ENCODE measurements at places on chromosomes 5 and 9. TPM values are rescaled to one million over a fixed set of nuclear protein-coding genes. Genes with fewer than 3 reads are reported as not detected.

The CDKN2B-AS1 gene
- total RNA-seq = 0.58 TPM

The NR4A3 gene
- total RNA-seq = 12.8 TPM

The PCSK1 gene
- total RNA-seq = 1.8 TPM

The CFAP90 gene
- not detected for total RNA-seq

The KCTD16 gene
- total RNA-seq = 3.3 TPM

The GDNF gene
- not detected for total RNA-seq

The ZBED3 gene
- 11.3 TPM for total RNA-seq

- no peak overlapping the region for H3K4me3 ChIP-seq
- H3K36me3 ChIP-seq = no peaks in the 10 kb centered on the region
- DNase-seq = no peak
Observed at GRCh38 chr5:155154973-155155372, 141.4 kb downstream of the KIF4B start.

DNA sequence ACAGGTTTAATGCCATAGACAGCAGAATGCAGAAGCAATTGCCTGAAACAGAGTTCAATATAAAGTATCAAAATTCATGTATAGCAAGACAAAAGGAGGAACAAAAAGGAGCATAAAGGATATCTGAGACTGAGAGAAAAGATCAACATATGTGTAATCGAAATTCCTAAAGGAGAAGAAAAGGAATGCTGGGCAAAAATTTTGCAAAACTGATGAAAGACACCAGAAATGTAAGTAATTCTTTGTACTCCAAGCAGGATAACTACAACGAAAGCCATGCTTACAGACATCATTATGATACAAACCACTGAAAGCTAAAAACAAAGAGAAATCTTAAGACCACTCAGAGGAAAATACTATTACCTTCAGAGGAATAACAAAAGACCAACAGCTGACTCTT, 72.8 kb upstream of the MTAP start:
- no peaks in the 10 kb centered on the region for H3K4me1 ChIP-seq
- H3K4me3 ChIP-seq = no peak overlapping the region
- H3K27ac ChIP-seq = no peak overlapping the region
- no peaks in the 10 kb centered on the region for H3K36me3 ChIP-seq
- no peaks in the 10 kb centered on the region for H3K27me3 ChIP-seq
- DNase-seq = no peak

GRCh38 chr5:127980843-127981242, 102.7 kb upstream of the SLC12A2 start:
- H3K4me3 ChIP-seq = no peak overlapping the region
- H3K36me3 ChIP-seq = peaks cover 2% of the 10 kb centered on the region
- DNase-seq = no peak
- H3K27ac ChIP-seq = no peak overlapping the region
- H3K27me3 ChIP-seq = no peaks in the 10 kb centered on the region

GRCh38 chr5:33801292-33801691, 90.5 kb downstream of the ADAMTS12 start:
- H3K4me3 ChIP-seq = no peak overlapping the region
- no peaks in the 10 kb centered on the region for H3K4me1 ChIP-seq
- H3K27me3 ChIP-seq = no peaks in the 10 kb centered on the region
- H3K36me3 ChIP-seq = no peaks in the 10 kb centered on the region
- H3K27ac ChIP-seq = no peak overlapping the region

DNA sequence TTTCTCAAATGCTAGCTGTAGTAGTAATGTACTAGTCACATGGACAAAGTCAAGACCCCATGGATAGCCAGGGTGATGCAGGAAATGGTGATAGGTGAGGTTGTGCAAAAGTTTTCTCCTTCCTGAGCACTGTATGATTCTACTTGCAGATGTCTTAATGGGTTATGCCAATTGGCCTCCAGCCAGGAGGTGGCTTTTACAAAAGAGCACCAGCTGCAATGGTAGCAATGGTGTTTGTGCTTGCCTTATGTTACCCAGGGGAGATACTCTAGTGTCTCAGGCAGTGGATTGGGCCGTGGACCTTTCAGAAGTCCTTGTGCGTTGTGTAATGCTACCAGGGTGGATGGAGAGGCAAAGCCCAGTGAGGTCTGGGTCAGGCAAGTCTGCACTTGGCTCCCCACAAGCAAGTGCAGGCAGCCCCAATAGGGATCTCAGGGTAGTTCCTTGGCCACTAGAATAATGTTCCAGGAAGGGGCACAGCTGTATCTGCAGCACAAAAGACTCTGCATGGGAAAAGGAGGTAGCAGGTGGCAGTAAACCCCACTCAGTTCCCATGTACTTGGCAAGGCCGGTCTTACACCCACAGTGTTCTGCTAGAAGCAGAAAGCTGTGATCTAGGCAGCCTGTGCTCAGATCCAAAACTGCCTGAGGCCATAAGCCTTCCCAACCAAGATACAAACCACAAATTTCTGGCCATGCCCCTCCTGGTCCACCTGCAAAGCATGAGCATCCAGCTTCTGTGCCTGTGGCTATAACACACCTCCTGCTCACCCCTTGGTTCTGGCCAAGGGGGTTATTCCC, 46.4 kb upstream of the EDIL3 start:
- no peak for DNase-seq
- no peaks in the 10 kb centered on the region for H3K4me1 ChIP-seq
- H3K27me3 ChIP-seq = no peaks in the 10 kb centered on the region
- no peak overlapping the region for H3K4me3 ChIP-seq
- no peak overlapping the region for H3K27ac ChIP-seq

- H3K27me3 ChIP-seq = no peaks in the 10 kb centered on the region
- no peaks in the 10 kb centered on the region for H3K36me3 ChIP-seq
- no peaks in the 10 kb centered on the region for H3K4me1 ChIP-seq
- peak; percentile 44 for DNase-seq
- H3K4me3 ChIP-seq = no peak overlapping the region
Observed at GRCh38 chr9:98124637-98125426, 5.8 kb upstream of the TRIM14 start.

DNA sequence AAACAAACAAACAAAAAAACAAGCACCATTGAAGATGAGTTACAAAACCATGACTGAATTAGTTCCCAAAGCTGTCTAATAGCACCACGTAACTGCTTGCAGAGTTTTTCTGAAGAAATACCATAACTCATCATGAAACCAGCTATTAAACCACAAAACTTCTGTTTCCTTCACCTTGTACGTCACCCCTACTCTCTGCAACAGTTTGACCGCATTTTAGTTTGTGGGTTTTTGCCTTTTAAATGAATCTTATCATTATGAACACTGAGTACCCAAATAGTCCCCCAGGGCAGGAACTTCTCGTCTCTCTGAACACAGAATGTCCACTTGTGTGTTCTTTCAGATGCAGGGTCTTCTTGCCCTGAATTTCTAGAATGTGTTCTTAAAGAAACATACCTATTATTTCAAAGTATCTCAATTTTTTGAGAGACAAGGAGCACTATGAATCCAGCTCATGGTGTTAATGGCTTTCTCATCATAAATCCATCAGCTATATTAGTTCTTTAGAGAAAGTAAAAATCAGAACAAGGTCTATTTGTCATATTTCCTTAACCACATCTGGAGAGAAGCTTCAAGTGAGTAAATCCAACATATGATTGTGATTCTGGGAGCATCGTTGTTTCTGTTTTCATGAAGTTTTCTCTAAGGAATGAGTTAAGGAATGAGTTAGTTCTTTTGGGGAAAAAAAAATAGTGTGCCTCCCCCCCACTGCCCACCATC, 210.6 kb downstream of the AUH start:
- H3K4me3 ChIP-seq = no peak overlapping the region
- no peaks in the 10 kb centered on the region for H3K27me3 ChIP-seq
- no peak overlapping the region for H3K27ac ChIP-seq

DNA sequence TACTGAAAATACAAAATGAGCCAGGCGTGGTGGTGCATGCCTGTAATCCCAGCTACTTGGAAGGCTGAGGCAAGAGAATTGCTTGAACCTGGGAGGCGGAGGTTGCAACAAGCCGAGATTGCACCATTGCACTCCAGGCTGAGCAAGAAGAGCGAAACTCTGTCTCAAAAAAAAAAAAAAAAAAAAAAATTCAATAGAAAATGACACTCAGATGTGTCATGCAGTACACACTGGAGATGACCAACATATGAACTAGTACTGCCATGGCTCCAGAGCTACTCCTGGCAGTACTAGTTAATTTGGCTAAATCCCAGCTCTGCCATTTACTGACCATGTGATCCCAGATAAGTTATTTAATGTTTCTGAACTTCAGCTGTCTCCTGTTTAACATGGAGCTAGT, 7.3 kb downstream of the ATOX1 start:
- no peak overlapping the region for H3K27ac ChIP-seq
- H3K4me3 ChIP-seq = no peak overlapping the region
- peaks cover 4% of the 10 kb centered on the region for H3K4me1 ChIP-seq
- H3K27me3 ChIP-seq = no peaks in the 10 kb centered on the region
- H3K36me3 ChIP-seq = no peaks in the 10 kb centered on the region

DNA sequence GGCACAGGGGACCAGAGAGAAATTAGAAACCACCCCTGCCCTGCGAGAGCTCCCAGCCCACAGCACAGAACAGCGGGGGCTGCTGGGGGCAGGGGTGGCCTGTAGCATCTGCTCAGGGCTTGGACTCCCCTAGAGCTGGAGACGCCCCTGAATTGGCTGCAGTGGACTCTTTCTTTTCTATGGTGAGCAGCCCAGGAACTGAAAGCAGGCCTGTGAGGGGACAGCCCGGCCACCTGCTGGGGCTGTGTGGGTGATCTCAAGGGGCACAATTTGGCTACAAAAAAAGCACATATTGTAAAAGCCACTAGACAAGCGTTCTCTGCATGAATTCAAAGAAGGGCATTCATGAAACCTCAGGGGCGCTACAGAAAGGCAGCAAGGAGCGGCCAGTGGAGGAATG, 57.5 kb upstream of the ICE1 start:
- no peak overlapping the region for H3K27ac ChIP-seq
- no peaks in the 10 kb centered on the region for H3K36me3 ChIP-seq
- no peak overlapping the region for H3K4me3 ChIP-seq
- H3K4me1 ChIP-seq = no peaks in the 10 kb centered on the region

GRCh38 chr5:171703146-171703545, 82.5 kb upstream of the SMIM23 start:
- H3K27ac ChIP-seq = no peak overlapping the region
- H3K36me3 ChIP-seq = no peaks in the 10 kb centered on the region
- no peak for DNase-seq
- H3K4me3 ChIP-seq = no peak overlapping the region
- H3K4me1 ChIP-seq = no peaks in the 10 kb centered on the region
- H3K27me3 ChIP-seq = no peaks in the 10 kb centered on the region

DNA sequence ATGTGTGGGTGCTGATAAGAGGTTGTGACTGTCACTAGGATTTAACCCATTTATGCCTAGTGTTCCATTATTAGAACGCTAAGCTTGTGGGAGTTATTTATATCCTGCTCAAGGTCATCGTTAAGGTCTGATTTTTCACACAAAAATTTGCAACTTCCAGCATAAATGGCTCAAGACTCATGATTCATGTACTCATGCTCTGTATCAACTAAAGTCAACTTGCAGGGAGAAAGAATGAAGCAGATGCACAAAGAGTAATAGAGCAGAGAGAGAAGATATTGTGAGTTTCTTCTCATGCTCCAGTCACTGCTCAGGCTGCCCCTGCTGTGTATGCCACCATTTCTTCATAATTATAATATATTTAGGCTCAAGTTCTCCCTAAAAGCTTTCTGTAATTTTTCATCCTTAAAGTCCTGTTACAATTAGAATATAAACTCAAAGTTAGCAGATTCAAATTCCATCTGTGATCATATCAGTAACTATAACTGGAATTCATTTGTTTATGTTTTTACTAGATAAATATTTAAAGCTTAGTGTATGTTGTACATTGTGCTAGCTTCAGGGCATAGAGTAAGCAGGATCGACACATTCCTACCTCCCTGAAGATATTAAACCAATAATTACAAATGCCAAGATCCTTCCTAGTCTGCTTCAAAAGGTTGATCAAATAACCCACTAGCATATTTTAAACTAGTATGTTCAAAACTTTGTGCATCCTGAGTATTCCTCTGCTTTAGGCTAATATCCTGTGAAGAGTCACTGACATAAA, 136.7 kb downstream of the NUDT12 start:
- H3K27me3 ChIP-seq = no peaks in the 10 kb centered on the region
- H3K4me1 ChIP-seq = no peaks in the 10 kb centered on the region
- H3K4me3 ChIP-seq = no peak overlapping the region
- no peak for DNase-seq

GRCh38 chr9:88051138-88051537, 76.8 kb upstream of the CDK20 start:
- H3K27ac ChIP-seq = no peak overlapping the region
- H3K4me1 ChIP-seq = no peaks in the 10 kb centered on the region
- no peaks in the 10 kb centered on the region for H3K36me3 ChIP-seq

DNA sequence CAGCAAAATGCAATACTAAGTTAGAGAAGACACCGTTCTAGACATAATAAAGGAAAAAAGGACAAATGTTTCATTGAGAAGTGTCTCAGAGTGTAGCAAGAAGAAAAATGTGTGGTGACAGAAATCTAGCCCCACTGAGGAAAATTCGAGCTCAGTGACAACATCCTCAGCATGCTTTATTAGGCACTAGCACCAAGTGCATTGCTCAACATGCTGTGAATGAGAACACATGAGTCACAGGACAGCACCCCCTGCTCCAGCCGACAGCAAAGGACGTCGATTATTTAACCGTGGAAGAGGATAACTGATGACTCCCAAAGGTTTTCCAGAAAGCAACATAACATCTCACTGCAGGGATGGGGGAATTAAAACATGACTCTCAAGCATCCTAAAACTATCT, 182.7 kb downstream of the GNAQ start:
- H3K4me1 ChIP-seq = peaks cover 9% of the 10 kb centered on the region
- H3K27ac ChIP-seq = peak overlapping the region; percentile 78
- H3K4me3 ChIP-seq = no peak overlapping the region
- no peaks in the 10 kb centered on the region for H3K36me3 ChIP-seq

- no peak overlapping the region for H3K27ac ChIP-seq
- H3K4me3 ChIP-seq = no peak overlapping the region
- H3K36me3 ChIP-seq = no peaks in the 10 kb centered on the region
- no peaks in the 10 kb centered on the region for H3K4me1 ChIP-seq
- no peak for DNase-seq
Observed at GRCh38 chr5:14101922-14102321, 41.2 kb upstream of the TRIO start.

DNA sequence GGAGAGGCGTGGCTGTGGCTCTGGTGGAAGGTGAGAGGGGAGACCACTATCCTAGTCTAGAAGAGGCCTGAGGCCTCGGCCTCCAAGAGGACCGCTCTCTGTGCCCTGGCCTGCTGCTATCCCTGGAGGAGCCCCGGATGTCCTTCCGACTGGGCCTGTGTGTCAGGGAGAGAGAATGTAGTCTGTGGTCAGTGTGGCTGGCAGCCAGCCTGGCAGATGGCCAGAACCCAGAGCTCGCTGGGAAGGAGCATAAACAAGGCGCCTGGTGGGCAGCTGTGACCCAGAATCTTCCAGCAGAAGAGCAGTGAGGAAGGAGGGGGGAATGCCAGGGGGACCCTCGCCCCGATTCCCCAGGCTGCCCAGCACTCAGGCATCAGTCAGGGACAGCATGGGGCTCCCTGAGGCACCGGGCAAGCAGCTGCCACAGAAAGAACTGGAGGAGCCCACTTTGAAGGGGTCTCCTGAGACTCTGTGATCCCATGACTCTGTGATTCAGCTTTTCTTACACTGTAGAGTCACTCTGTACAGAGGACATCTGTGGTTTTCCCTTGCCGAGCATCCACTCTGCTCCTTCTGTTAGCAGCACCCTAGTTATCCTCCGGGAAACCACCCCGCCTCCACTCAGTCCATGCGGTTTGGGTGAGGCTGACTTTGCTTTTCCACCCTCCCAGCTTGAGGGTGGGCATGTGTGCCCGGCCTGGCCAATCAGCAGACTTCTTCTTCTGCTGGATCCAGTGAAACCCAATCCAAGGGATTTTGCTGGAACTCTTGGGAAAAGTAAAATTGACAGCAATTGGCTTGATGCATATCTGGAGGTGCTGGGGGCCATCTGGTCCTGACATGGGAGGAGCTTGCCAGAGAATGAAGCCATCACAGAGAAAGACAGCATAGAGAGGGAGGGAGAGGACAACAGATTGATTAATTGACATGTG, 46.2 kb upstream of the PWWP2A start:
- no peaks in the 10 kb centered on the region for H3K36me3 ChIP-seq
- no peaks in the 10 kb centered on the region for H3K4me1 ChIP-seq
- peak overlapping the region; percentile 71 for H3K27ac ChIP-seq
- H3K27me3 ChIP-seq = no peaks in the 10 kb centered on the region
- no peak overlapping the region for H3K4me3 ChIP-seq
- DNase-seq = peak; percentile 96
